ENCODE measurements at places on chromosomes 7 and 10. TPM values are rescaled to one million over a fixed set of nuclear protein-coding genes. Genes with fewer than 3 reads are reported as not detected.

HOXA1 gene
- 0.22 TPM for total RNA-seq

HIP1 gene
- total RNA-seq, result 2.8 TPM

DNA sequence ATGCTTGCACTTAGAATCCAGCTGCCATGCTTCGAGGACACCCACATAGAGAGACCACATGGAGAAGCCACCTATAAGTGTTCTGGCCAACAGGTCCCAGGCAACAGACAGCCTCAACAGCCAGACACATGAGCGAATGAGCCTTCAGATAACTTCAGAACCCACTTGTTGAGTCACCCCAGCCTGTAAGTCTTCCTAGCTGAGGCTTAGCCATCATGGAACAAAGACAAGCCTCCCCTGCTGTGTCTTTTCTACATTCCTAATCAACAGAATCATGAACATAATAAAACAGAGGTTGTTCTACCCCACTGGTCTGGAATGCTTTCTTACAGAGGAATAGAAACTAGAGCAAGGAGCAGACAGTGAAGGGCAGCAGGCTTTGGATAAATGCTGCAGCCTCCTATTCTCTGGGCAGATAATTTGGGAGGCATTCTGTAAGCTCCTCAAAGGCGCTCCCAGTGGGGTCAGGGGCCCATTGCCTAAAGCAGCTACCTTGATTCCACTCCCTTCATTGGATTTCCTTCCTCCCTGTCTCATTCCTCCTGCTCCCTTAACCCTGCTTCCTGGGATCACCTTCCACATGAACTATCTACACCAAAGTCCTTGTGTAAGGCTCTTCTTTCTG lies 4.6 kb downstream of the TLL2 start:
- H3K27me3 ChIP-seq, result peaks cover 32% of the 10 kb centered on the region
- H3K36me3 ChIP-seq, result no peaks in the 10 kb centered on the region
- H3K4me1 ChIP-seq, result peaks cover 12% of the 10 kb centered on the region
- DNase-seq, result no peak

GRCh38 chr7:78071491-78072200 lies 273.1 kb downstream of the PHTF2 start:
- no peaks in the 10 kb centered on the region for H3K4me1 ChIP-seq
- no peak overlapping the region for H3K4me3 ChIP-seq
- H3K27ac ChIP-seq, result no peak overlapping the region
- peaks cover 4% of the 10 kb centered on the region for H3K27me3 ChIP-seq
- no peak for DNase-seq

- DNase-seq, result no peak
- H3K4me1 ChIP-seq, result peaks cover 6% of the 10 kb centered on the region
- no peaks in the 10 kb centered on the region for H3K27me3 ChIP-seq
- H3K4me3 ChIP-seq, result no peak overlapping the region
These were observed 53.9 kb downstream of the AP3M1 start for GRCh38 chr10:74096777-74097176.

DNA sequence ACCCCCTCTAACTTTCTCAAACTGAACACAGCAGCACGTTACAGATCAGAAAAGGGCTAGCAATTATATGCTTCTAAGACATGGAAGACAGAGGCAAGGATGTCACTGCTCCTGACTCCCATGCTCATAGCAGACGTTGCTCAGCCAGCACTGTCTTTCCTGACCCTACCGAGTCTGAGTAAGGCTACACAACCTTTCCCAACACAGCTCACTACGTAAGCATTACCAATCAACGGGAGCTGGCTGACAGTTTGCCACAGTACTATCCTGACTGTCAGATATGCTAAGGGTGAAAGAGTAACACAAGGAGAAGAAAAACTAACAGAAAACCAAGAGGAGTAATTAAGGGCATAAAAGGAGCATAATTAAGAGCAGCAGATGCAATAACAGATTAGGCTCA lies 171.2 kb downstream of the CHCHD3 start:
- H3K27me3 ChIP-seq, result no peaks in the 10 kb centered on the region
- no peaks in the 10 kb centered on the region for H3K4me1 ChIP-seq
- H3K36me3 ChIP-seq, result peaks cover 14% of the 10 kb centered on the region
- DNase-seq, result no peak
- no peak overlapping the region for H3K27ac ChIP-seq
- H3K4me3 ChIP-seq, result no peak overlapping the region
